ENCODE measurements at places on chromosomes 16 and 17.

DNA sequence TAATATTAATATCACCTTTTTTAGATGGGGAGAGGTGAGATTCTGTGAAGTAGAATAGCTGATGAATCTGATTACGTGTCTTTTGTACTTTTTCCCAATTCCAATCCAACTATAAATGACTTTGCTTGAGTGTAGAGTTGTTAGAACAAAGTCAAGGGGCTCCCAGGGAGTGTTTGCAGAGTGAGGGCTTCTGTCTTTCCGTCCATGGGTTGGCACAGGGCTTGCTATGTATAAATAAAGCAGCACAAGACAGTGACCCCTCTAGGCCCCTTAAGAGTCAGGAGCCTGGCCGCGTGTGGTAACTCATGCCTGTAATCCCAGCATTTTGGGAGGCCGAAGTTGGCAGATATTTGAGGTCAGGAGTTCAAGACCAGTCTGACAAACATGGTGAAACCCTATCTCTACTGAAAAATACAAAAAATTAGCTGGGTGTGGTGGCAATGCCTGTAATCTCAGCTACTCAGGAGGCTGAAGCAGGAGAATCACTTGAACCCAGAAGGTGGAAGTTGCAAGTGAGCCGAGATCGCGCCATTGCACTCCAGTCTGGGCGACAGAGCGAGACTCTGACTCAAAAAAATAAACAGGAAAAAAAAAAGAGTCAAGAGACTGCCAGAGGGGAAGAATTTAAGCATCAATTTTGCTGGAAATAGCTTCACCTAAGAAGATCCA, 127.9 kb upstream of the HS3ST3A1 start:
- DNase-seq: no peak

DNA sequence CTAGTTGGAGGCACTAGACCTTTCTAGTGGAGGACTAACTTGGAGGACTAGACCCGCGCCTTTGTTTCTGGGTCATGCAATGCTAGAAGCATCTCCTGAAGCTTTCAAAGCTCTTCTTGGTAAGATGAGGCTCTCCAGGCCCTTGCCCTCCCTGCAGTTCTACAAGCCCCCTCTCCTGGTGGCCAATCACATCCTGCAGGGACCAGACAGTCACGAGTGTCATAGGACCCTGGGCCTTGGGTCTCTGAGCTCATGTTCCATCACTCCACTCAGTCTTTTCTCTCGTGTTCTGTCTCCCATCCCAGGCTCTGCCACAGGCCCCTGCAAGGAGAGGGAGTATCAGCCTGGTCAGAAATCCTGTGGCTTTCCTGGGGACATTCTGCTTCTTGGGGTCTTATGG, 119.6 kb downstream of the CYLD start:
- DNase-seq: no peak

- no peak for DNase-seq
Observed at GRCh38 chr17:79045001-79045729, 21.2 kb downstream of the C1QTNF1 start.

GRCh38 chr16:3095869-3096268, 3.2 kb downstream of the ZSCAN10 start:
- DNase-seq: peak; percentile 36

GRCh38 chr16:19304750-19305149, 19.2 kb downstream of the CLEC19A start:
- DNase-seq: no peak

DNA sequence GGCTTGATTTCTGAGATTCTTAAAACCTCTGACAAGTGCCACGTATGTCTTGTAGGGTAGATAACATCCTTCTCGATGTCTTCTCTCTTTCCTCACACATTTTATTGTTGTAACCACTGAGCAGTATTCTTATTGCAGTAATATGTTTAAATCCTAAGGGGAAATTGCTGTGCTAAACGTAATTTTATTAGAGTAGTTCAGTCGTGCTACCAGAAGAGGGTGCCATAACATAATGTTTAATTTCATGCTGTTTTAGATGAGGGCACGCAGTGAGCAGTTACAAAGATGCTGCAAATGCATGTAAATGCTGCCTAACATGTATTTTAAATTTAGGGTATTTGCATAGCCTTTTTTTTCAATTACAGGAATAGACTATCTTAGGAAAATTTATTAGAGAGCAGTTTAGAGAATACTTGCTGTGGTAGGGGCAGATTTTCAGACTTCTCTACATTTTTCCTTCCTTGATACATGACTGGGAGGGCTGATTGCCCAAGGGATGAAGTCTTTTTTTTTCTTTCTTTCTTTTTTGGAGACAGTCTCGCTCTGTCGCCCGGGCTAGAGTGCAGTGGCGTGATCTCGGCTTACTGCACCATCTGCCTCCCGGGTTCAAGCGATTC, 51.7 kb downstream of the GAN start:
- DNase-seq: no peak

DNA sequence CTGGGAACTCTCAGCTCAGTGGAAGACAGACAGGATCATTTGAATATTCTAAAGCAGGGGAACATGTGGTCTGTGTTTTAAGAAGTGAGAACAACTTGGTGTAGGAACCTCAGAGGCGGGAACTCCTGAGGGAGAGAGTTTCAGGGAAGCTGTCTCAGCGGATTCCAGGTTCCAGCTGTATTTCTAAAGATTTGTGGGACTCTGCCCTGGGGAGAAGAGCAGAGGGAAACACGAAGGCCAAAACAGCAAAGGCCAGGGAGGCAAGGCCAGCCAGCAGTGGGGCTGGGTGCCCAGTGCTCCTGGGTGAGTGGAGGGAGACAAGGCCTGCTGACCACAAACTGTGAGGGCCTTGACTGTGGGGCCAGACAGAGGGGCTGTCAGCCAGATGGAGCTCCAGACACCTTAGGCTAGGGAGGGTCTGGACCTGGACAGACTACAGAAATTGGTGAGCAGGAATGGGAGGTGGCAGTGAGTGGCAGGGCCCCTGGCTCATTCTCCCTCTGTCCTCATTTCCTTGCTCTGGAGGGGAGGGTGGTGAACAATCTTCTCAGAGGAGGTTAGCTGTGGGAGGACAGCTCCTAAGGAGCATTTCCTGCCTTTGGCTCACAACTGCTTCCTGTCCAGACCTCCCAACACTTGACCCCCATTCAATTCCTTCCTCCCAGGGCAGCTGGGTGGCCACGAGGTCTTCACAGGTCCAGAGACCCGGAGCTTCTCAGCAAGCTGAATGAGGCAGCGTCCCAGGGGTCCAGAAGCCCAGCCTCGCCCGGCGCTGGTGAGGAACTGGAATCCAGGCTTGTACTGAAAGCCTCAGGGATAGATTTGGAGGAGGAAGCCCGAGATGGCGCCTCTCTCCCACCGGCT, 21.0 kb upstream of the FZD2 start:
- DNase-seq: no peak

- DNase-seq: no peak
Observed at GRCh38 chr17:11991461-11991860, 5.8 kb downstream of the ZNF18 start.

GRCh38 chr16:67327743-67328142, 1.1 kb downstream of the LRRC36 start:
- DNase-seq: no peak

- peak; percentile 56 for DNase-seq
Observed at GRCh38 chr17:43694081-43694870, 32.6 kb upstream of the MEOX1 start.

DNA sequence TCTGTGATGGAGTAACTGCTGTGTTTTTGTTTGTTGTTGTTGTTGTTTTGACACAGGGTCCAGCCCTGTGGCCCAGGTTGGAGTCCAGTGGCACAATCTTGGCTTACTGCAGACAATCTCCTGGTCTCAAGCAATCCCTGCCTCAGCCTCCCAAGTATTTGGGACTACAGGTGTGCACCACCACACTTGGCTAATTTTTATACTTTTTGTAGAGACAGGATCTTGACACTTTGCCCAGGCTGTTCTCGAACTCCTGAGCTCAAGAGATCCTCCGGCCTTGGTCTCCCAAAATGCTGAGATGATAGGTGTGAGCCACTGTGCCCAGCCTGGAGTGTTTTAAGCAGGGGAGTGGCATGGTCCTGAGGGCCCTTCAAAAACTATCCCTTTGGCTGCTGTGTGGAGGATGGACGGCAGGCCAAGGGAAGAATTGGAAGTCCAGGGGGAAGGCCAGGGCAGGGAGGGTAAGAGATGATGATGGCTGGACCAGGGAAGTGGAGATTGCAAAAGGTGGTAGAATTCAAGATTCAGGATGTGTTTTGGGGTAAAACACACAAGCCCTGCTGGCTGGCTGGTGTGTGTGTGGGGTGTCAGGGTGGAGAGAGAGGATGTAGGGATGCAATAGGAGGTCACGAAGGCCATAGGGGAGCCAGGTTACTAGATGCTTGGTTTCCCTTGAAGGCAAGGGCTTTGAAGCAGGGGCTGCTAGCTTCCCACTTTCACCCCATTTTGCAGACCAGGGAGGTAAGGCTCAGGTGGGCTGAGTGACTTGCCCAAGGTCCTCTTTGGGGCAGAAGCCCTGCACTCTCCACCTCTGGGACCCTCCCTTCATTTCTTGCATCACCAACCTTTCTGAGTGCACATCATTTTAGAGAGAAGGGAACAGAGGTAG, 18.8 kb upstream of the PLLP start:
- DNase-seq: no peak

GRCh38 chr17:82272495-82273326, 789 bp downstream of the CSNK1D start:
- peak; percentile 23 for DNase-seq

DNA sequence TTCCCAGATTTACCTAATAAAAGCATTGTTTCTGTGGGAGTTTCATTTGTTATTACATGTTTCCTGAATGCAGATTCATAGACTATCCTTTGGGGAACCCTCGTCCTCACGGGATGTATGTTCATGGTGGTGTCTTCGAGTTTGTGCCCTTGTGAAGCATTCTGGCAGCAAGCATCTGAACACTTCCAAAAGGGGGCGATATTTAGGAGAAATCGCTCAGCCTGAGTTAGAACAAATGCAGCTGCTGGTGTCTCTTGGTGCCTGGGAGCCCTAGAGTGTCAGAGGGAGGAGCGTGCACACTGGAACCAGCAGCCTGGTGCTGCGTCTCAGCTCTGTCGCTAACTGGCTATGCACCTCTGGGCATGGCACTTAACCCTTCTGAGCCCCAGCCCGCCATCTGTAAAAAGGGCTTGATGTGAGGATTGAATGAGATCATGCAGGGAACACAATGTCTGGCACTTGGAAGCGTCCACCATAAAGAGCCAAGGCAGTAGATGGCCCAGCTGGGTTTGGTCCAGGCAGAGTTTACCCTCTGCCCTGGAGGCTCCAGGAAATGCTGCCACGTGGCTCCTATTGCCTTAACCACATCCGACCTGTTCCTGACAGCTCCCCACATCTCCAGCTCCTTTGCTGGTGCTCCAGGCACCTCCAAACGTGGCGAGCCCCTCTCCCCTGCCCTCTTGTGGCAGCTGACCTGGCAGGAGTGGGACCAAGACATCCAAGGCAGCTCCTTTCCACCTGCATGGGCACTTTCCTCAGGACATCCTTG, 25.0 kb upstream of the C16orf78 start:
- no peak for DNase-seq

DNA sequence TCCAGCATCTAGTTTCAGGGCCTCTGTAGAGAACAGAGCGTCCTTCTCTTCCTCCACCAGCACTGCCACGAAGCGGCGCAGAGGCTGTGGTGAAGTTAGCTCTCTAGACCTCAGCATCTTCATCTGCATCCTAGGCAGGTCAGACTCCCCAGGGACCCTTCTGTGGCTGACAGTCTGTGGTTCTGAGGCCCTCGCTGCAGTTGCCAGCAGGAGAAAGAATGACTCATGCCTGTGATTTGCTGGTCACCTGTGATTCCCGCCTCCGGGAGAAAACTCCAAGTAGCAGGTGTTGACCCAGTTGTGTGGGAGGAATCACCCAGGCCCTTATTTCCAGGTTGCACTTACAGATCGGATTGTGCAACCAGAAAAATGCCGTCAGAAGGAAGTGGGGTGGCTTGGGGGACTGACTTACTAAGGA, 117.3 kb upstream of the CACNG5 start:
- DNase-seq: no peak

GRCh38 chr16:89915303-89916232, 3.1 kb upstream of the MC1R start:
- DNase-seq: no peak

DNA sequence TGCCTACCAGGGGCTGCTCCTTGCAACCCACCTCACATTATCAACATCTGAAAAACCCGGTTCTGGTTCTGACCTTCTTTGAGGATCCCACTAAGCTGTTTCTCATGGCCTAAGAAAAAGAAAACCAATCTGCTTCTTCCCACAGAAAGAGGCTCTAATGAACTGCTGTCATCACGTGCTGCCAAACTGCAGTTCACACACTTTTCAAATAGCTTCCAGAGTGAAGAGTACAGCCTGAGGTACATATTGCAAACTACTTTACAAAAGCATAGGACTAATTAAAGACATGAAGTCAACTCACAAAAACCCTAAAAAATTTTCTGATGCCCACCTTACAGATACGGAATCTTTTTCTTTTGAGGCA, 36.7 kb downstream of the SMG6 start:
- no peak for DNase-seq

DNA sequence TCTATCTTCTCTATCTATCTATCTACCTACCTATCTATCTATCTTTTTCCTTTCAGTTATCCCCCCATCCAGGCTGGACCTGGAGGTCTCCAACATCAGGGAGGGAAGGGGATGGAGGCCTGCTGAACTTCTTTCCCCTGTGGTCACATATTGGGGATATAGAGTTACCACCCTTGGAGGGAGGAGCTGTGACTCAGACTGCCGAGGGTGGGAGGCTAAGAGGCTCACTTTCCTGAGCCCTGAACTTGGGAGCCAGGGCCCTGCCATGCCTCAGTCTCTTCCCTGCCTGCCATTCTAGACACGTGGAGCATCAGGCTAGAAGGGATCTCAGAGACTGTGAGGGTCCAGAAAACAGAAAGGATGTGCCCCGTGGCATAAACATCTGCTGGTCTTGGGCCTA, 8.4 kb downstream of the LRRC3C start:
- DNase-seq: no peak

DNA sequence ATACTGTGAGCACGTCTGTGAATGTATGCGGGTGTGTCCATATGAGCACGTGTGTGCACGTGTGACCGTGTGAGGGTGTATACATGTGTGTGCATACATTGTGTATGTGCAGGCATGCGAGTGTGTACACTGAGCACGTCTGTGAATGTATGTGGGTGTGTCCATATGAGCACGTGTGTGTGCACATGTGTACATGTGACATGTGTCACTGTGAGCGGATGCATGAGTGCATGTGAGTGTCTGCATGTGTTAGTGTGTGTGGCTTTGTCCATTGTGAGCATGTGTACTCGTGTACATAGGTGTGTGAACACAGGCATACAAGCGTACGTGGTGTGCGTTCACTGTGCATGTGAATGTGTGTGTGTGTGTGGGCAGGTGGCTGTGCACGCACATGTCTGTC, 17.5 kb upstream of the ACSF3 start:
- no peak for DNase-seq

DNA sequence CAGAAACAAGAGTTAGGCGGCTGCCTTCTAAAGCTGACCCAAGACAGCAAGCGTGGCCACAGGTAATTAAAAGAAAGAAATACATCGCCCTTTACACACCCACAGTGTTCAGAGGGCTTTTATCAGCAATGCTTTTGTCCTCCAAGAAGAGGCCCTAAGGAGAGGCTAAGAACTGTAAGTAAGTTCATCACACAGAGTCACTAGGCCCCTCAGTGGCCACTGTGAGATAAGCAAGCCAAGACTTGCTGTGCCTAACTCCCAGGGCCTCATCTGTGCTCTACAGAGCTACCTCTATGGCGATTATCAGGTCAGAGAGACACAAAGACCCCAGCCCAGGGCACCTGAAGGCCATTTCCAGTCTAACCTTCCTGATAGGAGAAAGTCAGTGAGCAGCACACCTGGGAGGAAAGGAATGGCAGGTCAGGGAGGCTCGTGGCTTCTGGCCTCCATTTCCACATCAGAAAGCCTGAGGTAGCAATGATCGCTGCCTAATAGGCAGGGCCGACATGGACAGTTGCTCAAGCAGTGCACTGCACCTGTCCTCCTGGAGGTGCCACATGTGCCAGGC, 545.2 kb upstream of the CDH11 start:
- no peak for DNase-seq
